CD4-positive, alpha-beta T cell treated with Interleukin-15 for 1 hour (primary cell): ENCODE measurements at places on chromosomes 7 and 10.

DNA sequence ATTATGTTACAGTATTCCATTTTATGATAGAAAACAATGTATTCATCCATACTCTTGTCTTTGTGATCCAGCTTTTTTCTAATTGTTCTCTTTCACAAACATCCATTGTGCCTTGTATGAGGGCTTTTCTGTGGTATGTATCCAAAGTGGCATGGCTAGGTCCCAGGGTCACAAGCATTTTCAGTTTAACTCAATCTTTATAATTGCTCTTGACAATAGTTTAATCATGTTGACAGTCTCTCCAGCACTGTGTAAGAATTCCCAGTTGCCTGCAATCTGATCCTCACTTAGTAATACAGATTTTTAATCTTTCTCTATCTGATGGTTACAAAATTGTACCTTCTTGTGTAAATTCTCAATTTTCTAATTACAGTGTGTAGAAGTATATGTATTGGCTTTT lies 533.4 kb downstream of the NEBL start:
- no peak for DNase-seq

DNA sequence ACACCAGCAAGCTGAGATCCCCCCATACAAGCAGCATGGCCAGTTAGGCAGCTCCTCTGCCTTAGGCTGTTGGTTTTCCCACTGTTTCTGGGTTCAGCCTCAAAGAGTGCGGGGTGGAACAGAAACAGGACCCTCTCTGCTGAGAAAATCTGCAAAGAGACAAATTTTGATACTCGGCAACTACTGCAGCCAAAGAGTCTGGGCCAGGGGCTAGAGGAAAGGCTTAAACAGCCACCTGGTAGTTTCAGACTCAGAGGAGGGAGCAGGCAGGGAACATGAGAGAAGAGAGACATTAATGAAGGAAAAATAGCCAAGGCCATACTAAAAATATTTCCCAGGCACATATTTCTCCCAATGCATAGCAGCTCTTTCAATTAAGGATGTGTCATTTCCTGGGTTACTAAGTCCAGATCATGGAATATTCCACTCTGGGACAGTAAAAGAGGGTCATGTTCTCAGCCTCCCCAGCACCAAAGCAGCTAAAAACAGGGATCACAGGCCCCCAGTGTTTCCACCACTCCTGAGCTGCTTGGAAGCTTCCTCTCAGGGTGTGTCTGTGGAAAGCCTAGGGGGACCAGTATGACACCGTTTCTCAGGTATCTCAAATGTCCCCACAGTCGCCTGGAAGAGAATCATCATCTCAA lies 29.8 kb downstream of the PDLIM1 start:
- no peak for DNase-seq

GRCh38 chr10:90834326-90834725 lies 23.5 kb downstream of the HTR7 start:
- no peak for DNase-seq

DNA sequence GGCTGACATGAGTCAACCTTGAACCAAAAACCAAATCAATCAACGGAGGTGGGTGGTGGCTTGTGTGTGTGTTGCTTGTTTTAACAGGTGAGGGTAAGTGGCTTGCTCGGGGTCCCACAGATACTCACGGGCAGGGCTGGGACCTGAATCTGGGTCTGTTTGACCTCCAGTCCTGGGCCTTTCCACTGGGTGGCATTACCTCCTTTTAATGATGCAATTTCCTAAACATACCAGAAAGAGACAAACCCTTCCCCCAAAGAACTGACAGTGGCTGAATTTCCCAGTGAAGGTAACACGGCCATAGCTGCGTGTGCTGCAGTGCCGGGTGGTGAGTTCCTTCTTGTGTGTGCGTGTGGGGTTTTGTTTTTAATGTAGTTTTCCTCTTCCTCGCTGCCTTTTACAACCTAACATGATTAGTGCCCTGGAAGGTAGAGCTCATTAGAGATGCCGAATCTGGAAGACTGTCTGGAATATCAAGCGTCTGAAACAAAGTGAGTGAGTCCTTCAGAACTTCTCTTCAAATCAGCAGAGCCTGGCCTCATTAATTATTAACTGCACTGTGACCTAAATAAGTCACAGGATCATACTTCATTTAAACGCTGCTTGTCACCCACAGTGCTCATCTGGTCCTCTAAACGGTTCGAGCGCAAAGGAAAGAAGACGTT lies 166.1 kb upstream of the TCERG1L start:
- no peak for DNase-seq

- DNase-seq = no peak
These were observed 9.2 kb upstream of the SP8 start for GRCh38 chr7:20795881-20796280.

GRCh38 chr7:114412548-114412947 lies 2.1 kb upstream of the FOXP2 start:
- no peak for DNase-seq

DNA sequence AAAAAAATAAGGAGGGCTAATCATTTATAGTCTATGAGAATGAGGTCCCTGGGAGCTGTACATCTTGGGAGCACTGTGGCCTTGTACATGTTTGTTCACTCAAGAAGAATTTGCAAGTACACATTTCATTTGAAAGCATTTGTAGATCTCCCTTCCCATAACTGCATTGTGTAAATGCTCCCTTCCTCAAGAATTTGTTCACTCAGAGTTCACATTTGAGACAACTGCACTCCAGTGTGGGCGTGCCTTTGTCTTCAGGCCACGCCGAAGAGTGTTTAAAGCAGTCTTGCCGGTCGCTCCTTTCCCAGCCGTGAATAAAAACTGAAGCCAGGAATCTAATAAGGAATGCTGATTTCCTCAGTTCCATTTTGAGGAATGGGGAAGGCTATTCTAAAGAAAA lies 291.1 kb upstream of the LYZL1 start:
- DNase-seq = no peak

- no peak for DNase-seq
These were observed 68.5 kb downstream of the SLC25A13 start for GRCh38 chr7:96253441-96253840.

DNA sequence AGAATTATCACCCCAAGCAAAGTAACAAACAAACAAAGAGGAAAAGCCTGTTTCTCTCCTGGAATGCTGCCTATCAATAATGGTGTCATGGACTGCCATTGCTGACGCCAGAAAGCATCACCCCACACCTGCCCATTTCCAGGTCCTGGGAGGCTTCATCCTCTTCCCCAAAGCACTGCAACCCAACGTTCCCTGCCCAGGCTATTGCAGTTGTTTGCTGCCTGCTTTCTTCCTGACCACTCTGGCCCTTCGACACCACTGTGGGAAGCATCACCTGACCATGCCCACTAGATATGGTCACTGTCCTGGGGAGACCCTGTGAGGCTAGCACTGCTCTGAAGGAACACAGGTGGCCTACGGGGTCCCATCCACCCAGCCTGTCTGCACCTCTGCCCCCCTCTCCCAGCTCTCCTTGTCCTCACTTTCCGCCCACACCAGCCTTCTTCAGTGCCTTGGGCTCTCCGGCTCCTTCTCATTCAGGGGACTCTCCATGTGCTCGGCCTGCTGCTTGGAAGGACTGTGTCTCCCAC lies 439.6 kb downstream of the GLRX3 start:
- no peak for DNase-seq

- DNase-seq = no peak
These were observed 260.8 kb downstream of the FGFR2 start for GRCh38 chr10:121337427-121337826.

DNA sequence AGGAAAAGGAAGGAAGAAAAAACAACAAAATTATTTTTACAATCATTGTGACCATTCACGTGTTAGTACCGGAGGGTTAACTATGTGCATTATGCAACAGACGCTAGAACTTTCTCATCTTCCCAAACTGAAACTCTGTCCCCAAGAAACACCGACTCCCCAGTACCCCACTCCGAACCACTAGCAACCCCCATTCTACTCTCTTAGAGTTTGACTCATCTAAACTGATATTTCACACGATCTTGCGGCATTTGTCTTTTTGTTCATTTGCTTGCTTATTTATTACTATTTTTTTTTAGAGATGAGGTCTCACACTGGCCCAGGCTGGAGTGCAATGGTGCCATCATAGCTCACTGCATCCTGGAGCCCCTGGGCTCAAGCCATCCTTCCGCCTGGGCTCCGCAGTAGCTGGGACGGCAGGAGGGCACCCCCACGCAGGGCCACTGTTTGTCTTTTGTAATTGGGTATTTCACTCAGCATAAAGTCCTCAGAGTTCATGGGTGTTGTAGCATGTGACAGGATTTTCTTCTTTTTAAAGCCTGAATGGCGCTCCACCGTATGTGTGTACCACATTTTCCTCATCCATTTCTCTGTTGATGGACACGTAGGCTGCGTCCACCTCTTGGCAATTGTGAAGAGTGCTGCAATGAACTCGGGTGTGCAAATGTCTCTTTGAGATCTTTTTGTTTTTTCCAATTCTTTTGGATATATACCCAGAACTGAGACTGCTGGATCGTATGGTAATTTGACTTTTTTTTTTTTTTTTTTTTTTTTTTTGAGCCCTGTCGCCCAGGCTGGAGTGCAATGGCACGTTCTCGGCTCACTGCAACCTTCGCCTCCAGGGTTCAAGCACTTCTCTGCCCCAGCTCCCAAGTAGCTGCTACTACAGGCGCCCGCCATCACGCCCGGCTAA lies 9.5 kb downstream of the MNX1 start:
- no peak for DNase-seq

DNA sequence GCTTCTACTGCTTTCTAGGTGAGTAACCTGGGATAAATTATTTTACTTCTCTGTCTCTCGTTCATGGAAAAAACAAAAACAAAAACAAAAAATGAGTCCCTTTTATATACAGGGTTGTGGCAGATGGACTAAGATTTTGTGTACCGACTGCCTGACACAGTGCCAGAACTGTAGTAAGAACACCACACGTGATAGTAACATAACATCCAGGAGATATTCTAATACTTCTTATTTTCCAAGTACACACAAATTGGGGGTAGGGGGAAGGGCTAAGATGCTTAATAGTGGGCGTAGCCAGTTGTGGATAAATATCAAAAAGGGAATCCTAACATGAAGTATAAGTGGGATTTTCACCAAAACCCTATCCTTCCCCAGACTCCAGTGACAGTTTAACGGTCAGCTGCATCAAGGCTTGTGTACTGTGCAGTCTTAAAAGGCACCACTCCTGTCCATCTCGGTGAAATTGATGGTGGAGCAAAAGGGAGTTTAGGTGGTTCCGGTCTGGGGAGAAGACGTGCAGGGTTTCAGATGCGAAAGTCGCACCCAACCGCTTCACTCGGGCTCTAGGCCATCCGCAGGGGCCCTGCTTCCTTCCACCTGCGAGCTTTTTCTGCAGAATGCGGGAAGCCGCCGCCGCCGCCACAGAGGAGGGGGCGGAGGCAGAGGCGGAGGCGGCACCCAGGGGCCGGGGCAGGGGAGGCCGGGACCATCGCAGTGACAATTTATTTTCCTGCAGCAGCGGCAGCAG lies at the start of gene STAMBPL1:
STAMBPL1 (plus strand) TSS at position 712 of the 748 bp plus-strand sequence. CDS start 21,464 bp downstream, outside the sequence.
- peak; percentile 57 for DNase-seq
